ENCODE measurements at places on chromosomes 7 and 10.

DNA sequence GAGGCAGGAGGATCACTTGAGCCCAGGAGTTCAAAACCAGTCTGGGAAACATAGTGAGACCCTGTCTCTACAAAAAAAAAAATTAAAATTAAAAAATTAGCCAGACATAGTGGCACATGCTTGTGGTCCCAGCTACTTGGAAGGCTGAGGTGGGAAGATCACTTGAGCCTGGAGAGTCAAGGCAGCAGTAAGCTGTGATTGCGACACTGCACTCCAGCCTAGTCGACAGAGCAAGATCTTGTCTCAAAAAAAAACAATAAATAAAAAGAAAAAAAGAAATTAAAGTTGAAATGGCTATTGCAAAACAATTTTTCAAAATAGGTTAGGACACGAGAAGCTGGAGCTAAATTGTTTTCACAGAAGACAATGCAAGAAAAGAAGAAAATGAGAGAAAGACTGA is 379.0 kb upstream of the RNF32 start:
- DNase-seq: no peak

- no peak for DNase-seq
Observed at GRCh38 chr10:42630537-42631134, 7.7 kb downstream of the ZNF33B start.

- no peak for DNase-seq
Observed at GRCh38 chr7:143924851-143925250, 10.2 kb upstream of the OR2F2 start.

DNA sequence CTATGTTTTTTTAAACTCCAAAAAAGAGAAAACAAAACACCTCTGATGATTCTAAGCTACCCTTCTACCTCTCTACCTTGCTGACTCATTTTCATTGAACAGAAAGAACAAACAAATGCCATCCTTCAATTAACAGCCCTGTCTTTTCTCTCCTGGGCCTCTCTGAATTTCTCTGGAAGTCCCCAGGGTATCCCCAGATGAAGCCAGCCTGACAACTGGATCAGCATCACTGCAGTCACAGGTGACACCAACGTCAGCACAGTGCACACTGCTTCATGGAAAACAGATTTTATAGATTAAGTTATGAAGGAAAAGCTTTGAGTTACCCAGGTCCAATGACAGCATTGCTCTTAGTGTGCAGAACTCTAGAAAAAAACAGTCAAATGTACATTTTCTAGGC is 5.7 kb downstream of the HUS1 start:
- DNase-seq: no peak

GRCh38 chr7:94069162-94069739 is 65.1 kb upstream of the BET1 start:
- DNase-seq: no peak

DNA sequence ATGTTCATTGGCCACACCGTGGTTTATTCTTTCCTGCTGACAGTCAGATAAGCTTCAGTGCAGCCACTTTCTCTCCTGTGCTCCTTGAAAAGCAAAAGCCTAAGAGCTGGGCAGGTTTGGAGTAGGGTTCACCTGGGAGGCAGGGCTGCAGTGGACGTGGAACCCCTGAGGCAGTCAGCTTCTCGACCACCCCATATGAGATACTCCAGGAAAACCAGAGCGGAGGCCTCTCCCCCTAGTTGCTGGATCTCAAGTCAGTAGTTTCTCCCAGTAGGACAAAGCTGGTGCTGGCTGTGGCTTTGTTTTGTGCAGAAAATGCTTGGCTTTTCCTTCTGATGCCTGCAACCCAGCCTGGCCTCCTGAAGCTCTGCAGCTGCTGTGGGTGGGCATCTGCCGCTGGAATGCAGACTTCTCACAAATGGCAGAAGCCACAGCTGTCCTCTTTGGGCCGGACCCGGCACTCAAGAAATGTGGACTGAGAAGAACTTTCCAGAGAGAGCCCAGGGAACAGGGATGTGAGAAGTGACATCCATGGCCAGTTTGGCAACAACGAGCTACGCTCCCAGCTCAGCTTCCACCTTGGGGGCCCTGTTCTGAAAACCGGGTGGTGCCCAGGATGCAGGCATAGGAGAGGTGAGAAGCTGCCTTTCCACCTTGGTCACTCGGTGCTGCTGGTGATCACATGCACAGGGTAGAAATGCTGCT is 276.6 kb upstream of the TCERG1L start:
- DNase-seq: no peak

- no peak for DNase-seq
Observed at GRCh38 chr10:96496281-96496925, 17.3 kb downstream of the TLL2 start.

DNA sequence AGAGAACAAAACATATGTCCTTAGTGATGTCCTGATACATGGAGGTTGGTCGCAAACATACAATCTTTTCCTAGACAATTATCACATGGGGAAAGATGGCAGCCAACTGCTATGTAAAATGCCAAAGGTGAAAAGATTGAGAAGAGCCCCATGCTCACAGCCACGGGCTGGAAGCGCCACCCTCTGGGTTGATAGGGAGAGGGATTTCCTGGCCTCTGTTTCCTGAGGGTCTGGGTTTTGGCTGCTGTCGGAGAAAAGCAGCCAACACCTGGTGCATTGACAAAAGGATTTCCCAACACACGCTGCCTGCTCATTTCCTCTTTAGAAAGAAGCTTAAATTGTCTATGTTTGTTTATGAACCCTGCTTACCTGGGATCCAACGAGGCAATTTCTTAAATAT is 43.8 kb downstream of the ITIH5 start:
- no peak for DNase-seq

- no peak for DNase-seq
Observed at GRCh38 chr7:16791905-16792698, 12.7 kb downstream of the AGR2 start.

DNA sequence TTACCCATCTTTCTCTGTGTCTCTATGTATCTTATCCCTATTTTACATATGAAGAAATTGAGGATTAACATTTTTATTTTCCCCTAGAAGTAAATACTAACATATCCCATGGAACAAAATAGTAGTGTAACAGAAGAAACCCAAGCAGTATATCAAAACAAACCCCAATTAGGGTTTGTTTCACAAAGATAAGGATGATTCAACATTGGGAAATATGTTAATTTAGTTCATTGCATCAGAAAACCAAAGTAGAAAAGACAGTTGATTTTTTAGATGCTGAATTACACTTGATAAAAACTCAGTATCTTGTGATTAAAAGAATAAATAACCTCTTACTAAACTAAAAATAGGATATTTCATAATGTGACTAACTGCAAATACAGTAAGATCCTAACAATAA is 87.8 kb downstream of the GLCCI1 start:
- no peak for DNase-seq

GRCh38 chr10:119782981-119783664 is 57.3 kb downstream of the INPP5F start:
- DNase-seq: no peak

DNA sequence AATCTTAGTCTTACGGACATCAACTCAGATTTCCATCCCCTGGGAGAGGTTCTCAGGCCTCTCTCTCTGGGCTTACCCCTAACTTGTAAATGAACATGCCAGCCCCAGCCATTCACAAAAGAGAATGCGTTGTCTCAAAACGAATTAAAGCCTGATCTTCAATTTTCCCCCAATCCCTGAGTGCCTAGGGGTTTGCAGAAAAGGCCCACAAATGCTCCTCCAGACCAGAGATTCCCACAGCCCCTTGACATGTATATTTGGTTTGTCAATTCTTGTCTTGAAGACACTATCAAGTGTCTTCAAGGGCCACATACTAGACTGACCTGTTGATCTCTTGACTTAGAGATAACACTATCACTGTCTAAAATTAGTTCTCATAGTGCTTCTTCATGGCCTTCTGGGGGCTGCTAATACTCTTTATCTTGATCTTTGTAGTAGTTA is 11.9 kb upstream of the HOXA13 start:
- no peak for DNase-seq

- no peak for DNase-seq
Observed at GRCh38 chr7:128833148-128833945, 3.1 kb downstream of the FLNC start.

DNA sequence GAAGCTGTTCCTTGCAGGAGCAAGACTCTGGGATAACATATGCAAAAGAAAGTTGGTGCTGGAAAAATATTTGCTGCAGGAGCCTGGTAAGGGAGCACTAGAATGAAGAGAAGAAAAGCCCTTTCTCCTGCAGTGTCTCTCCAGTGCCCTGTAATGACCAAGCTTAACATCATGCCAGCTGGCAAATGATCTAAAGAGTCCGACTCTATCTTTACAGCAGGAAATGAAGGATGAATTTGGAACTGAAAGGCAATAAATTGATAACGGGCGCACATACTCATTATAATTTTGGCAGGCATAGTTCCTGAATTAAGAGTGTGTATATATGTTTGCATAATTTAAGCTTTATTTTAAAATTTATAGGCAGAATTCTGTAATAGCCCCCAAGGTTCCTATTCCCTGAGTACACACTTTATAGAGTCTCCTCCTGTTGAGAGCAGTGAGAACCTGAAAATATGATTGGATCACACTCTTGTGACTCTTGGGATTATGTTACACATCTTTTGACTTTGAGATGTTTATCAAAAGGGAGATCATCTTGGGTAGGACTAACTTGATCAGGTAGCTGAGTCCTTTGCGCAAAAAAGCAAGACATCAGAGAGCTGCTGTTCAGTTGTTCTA is 299.0 kb upstream of the MBL2 start:
- DNase-seq: no peak

GRCh38 chr7:28753613-28754012 is 204.5 kb downstream of the TRIL start:
- DNase-seq: no peak

DNA sequence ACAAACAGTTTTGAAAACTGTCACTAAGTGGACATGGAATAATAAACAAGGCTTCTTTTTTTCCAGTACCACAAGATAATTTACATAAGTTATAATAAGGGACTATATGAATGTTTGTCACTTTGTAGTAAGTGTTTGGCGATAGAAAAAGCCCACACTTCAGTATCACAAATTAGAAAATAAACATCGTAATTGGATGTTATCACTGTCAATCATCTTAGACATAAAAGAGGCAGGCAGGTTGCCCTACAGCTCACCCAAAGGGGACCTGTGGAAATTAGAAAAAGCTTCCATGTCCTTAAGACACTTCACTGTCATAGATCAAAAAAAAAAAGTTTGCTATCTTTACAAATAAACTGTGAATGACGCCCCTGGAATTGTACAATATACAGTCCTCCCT is 3.6 kb upstream of the NOC3L start:
- no peak for DNase-seq

- DNase-seq: no peak
Observed at GRCh38 chr10:132277311-132277741, 30.4 kb downstream of the STK32C start.

GRCh38 chr10:48744587-48744986 is 59.9 kb downstream of the WDFY4 start:
- no peak for DNase-seq

GRCh38 chr10:131490991-131491594 is 179.6 kb upstream of the TCERG1L start:
- no peak for DNase-seq

GRCh38 chr10:90314718-90315117 is 543.1 kb downstream of the HTR7 start:
- DNase-seq: no peak

- no peak for DNase-seq
Observed at GRCh38 chr7:158325530-158326381, 261.9 kb downstream of the PTPRN2 start.

DNA sequence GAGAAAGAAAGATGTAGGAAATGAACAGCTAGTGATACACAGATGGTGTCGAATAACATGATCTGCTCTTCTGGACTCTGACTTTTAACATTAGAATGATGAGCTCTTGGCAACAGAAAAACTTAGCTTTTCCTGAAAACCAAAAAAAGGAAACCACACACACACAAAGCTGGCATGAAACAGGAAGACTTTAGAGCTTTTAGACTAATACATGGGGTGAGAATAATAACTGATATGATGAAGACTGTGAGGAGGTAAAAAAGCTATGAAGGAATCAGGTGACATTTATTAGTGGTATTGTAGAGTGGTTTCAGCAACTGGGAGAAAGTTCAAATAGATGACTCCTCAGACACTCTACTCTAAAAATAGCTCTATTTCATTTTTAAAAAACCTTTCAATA is 491.9 kb downstream of the PARD3 start:
- no peak for DNase-seq

- DNase-seq: no peak
Observed at GRCh38 chr10:72375585-72375984, 20.9 kb upstream of the DNAJB12 start.

DNA sequence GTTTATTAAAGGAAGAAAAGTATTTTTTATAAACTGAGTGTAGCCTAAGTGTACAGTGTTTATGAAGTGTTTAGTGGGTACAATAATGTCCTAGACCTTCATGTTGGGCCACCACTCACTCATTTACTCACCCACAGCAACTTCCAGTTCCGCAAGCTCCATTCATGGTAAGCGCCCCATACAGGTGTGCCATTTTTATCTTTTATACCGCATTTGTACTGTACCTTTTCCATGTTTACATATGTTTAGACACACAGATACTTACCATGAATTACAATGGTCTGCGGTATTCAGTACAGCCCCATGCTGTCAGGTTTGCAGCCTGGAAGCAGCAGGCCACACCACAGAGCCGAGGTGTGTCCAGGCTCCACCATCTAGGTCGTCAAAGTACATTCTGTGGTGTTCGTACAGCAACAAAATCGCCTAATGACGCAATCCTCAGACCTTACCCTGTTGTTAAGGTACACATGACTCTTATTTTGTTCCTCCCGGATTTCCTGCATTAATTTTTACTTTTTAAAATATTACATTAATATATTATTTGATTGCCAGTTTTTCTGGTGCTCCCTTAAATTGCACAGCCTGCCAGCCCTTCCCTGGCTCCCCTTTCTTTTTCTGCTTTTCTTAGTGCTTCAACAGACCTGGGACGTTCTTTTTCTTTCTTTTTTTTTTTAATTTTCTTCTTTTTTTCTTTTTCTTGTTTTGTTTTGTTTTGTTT is 881 bp upstream of the SSBP1 start:
- no peak for DNase-seq

- no peak for DNase-seq
Observed at GRCh38 chr10:45219416-45219815, 96.0 kb downstream of the OR13A1 start.

DNA sequence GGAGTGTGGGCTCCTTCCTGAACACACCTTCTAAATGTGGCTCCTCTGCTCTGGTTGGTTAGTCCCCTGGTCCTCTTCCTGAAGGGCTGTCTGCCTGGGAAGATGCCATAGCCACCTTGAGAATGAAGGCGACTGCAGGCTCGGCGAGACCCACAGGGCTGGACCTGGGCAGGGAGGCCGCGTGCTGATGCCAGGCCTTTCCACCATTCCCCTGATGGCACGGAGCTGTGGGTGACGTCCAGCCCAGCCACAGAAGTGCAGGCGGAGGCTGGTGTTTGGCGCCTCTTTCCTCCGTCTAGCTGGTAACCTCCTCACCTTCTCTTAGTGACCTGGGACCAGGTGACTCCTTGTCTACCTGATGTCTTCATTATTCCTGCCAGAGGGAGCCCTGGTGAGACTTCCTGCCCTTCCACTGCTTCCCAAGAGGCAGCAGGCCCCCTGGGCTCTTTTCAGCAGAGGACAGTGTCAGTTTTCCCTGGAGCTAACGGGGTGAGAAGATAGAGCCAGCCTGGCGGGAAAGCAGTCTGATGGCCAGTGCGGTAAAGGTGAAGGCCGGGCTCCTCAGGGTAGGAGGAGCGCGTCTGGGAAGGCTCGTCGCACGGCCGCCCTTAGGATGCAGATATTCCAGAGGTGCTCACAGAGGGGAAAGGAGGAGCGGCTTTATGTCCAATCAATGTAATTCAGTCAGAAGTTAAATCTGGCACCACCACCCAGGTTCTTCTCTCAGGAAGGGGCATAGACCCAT is 34.9 kb downstream of the GBX1 start:
- no peak for DNase-seq
